Endodermal cell (in vitro differentiated cells): ENCODE measurements at places on chromosomes 1 and 21.

- H3K27me3 ChIP-seq = no peaks in the 10 kb centered on the region
- DNase-seq = no peak
- H3K4me3 ChIP-seq = no peak overlapping the region
- H3K4me1 ChIP-seq = no peaks in the 10 kb centered on the region
Measured at GRCh38 chr21:45048026-45048698, 26.2 kb upstream of the ADARB1 start.

- H3K4me3 ChIP-seq = no peak overlapping the region
- no peak for DNase-seq
- H3K4me1 ChIP-seq = peaks cover under 1% of the 10 kb centered on the region
- H3K36me3 ChIP-seq = peaks cover 93% of the 10 kb centered on the region
Measured at GRCh38 chr1:225872075-225872430, 10.1 kb downstream of the TMEM63A start.

DNA sequence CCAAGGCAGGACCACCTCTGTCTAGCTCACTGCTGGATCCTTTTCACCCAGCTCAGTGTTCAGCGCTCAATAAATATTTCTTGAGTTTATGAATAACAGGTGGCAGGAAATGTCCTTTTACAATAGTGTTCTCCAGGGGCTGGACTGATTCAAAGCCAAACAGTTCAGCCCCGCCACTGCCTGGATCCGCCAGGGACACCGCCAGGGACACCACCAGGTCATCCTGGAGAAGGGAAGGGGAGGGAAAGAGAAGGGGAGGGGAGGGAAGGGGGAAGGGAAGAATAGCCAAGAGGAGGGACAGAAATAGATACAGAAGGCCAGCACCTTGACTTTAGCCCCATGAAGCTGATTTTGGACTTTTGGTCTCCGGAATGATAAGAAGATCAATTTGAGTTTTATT is 255.6 kb downstream of the GRIK3 start:
- H3K4me3 ChIP-seq = no peak overlapping the region
- H3K36me3 ChIP-seq = no peaks in the 10 kb centered on the region
- H3K27me3 ChIP-seq = no peaks in the 10 kb centered on the region

DNA sequence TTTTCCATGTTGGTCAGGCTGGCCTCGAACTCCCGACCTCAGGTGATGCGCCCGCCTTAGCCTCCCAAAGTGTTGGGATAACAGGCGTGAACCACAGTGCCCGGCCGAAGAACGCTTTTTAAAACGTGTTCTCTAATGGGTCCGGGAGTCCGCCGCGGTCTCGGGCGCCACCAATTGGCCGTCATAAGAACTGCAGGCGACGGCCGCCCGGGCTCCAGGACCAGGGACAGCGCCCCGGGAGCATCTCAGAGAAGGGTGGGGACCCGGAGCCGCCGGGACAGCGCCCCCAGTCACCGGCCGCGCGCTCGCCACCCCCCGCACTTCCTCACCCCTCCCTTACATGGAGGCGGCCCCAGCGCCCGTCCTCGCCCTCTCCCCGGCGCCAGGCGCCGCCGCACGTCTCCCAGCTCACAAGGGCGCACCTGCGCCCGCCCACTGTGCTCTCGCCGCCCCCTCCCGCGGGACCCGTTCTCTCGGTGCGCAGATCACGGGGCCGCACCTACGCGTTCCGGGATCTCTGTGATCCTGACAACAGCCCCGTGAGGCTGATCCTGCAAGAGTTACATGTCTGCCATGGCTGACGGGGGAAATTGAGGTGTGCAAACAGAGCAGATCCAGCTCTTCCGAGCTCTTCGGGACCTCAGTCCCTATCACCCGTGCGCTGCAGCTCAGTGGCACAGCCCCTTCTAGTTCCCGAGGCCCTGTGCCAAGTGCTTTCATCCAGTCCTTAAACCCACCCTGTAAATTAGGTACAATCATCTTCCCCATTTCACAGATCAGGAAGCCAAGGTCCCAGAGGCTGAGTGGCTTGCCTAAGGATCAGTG is 9.8 kb downstream of the RAP1GAP start:
- no peaks in the 10 kb centered on the region for H3K36me3 ChIP-seq
- H3K27ac ChIP-seq = no peak overlapping the region
- no peaks in the 10 kb centered on the region for H3K4me1 ChIP-seq
- peak; percentile 97 for DNase-seq
- H3K27me3 ChIP-seq = peaks cover 26% of the 10 kb centered on the region

DNA sequence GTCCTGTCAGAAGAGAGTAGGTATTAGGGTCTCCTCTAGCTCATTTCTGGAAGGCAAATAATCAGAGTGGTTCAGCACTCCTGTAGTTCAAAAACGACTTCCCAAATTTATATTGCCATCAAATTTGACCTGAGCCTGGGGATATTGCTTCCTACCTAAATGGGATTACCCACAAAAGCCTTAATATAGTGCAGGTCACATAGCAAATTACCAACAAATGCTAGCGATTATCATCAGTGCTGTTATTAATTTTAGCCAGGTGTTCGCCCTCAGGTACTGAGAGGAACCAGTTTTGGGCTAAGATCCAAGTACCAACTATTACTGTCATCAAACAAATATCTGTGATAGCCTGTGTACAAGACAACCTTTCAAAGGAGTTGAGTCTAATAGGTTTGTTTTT is 661.8 kb upstream of the PTBP2 start:
- no peak for DNase-seq
- H3K4me3 ChIP-seq = no peak overlapping the region
- H3K4me1 ChIP-seq = no peaks in the 10 kb centered on the region
